ENCODE measurements at places on chromosomes 11 and 22.

- DNase-seq, result no peak
- H3K27me3 ChIP-seq, result no peaks in the 10 kb centered on the region
- no peak overlapping the region for H3K4me3 ChIP-seq
- H3K4me1 ChIP-seq, result peaks cover 17% of the 10 kb centered on the region
- no peak overlapping the region for H3K27ac ChIP-seq
Measured at GRCh38 chr11:66259225-66259624, 9.2 kb upstream of the RAB1B start.

GRCh38 chr22:38035530-38035885, 21.7 kb upstream of the PICK1 start:
- H3K27ac ChIP-seq, result no peak overlapping the region
- H3K4me1 ChIP-seq, result peaks cover 37% of the 10 kb centered on the region
- no peak for DNase-seq
- no peaks in the 10 kb centered on the region for H3K36me3 ChIP-seq
- H3K4me3 ChIP-seq, result no peak overlapping the region

DNA sequence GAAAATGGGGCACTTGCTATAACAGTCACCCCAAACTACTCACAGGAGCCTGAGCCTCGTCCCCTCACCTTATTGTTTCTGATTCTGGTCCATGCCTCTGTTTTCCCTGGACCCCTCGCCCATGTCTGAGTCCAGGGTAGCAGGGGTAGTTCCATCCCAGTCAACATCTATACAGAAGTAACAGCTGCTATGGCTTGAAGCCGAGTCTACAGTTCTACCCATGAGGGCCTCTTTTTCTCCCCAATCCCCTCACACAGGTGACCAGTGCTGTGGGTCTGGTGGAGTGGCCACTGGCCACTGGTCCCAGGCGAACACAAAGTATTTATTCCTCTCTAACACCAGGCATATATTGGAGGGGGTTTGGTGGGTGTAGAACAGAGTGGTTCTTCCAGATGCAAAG, 116.4 kb downstream of the ZNF280B start:
- H3K4me3 ChIP-seq, result no peak overlapping the region
- H3K4me1 ChIP-seq, result no peaks in the 10 kb centered on the region
- no peak for DNase-seq
- no peaks in the 10 kb centered on the region for H3K27me3 ChIP-seq

- no peaks in the 10 kb centered on the region for H3K4me1 ChIP-seq
- no peaks in the 10 kb centered on the region for H3K36me3 ChIP-seq
- no peak overlapping the region for H3K27ac ChIP-seq
Measured at GRCh38 chr11:122422682-122423081, 232.8 kb upstream of the UBASH3B start.

GRCh38 chr11:44266056-44266780, 43.7 kb downstream of the ALX4 start:
- no peaks in the 10 kb centered on the region for H3K27me3 ChIP-seq
- H3K4me3 ChIP-seq, result no peak overlapping the region
- peaks cover 22% of the 10 kb centered on the region for H3K4me1 ChIP-seq
- no peak for DNase-seq

Measured in astrocyte (in vitro differentiated cells and primary cell).